ENCODE measurements at places on chromosomes 5 and 9.

DNA sequence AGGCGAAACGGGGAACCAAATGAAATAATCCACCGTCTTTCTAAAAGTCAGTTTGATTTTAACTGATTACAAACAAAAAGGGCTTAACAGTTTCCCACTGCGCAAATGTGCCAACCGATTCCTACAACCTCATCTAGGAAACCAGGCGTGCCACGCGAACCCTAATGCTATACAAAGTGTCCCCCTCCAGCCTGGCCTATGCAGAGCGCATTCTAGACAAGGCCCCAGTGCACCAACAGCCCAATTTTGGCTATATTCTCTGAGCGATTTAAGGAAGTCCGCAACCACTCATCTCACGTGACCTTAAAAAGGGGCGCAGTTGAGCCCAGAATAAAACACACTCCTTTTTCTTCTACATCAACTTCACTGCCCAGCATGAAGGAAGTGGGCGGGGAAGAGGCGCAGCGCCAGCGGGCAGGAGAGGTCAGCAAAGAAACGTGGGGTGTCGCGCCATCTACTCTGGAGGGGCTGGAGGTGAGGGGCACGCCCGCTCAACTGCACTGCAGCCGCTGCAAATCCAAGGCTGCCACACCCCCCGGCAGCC, 779 bp downstream of the FAM13B start:
- peak; percentile 85 for DNase-seq

DNA sequence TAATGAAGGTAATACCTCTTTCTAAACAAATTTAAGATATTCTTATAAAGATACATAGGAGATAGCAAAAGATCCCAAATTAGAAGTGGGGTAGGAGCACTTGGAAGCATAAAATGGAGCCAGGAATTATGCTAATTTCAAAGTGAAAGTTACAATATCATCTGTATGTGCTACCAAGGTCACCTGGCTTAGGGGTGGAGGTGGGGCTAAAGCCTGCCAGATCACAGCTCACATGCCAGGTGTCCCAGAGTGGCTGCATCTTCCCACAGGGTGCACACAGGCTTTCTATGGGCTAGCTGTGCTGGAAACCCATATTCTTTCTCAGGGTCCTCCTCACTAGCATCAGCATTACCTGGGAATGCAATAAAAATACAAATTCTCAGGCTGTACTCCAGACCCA, 118.2 kb upstream of the TXNDC8 start:
- no peak for DNase-seq

GRCh38 chr5:128791312-128791711, 174.0 kb upstream of the SLC27A6 start:
- no peak for DNase-seq

- no peak for DNase-seq
These were observed 59.6 kb downstream of the NEURL1B start for GRCh38 chr5:172700365-172701290.

DNA sequence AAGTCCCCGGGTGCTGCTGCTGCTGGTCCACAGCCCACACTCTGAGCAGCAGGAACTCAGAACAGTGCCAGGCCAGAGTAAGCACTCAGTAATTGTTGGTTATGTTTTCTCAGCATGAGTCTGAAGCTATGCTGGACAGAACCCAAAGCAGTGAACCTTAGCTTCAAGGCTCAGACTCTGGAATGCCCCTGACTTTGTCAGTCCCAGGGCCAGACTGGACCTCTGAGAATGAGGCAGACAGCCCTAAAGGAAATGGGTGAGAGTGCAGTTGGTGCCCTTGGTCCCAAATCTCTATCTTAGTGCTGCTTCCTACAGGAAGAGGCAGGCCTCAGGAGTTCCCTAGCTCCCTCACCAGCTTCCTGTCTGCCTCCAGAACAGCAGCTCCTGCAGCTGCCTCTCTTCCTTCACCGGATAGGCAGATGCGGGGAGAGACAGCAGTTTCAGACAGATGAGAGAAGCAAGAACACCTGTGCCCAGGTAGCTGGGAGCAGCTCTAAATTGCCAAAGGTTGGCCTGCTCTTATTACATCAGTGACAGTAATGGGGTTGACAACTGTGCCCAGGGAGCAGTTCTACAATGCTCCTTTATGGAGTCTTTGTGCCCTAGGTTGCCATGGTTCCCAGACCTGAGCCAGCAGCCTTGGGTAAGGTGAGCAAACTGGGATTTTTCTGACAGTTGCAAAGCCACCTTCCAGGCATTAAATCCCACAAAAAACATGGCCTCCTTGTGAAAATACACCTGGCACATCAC, 82.2 kb upstream of the CXCL14 start:
- no peak for DNase-seq

DNA sequence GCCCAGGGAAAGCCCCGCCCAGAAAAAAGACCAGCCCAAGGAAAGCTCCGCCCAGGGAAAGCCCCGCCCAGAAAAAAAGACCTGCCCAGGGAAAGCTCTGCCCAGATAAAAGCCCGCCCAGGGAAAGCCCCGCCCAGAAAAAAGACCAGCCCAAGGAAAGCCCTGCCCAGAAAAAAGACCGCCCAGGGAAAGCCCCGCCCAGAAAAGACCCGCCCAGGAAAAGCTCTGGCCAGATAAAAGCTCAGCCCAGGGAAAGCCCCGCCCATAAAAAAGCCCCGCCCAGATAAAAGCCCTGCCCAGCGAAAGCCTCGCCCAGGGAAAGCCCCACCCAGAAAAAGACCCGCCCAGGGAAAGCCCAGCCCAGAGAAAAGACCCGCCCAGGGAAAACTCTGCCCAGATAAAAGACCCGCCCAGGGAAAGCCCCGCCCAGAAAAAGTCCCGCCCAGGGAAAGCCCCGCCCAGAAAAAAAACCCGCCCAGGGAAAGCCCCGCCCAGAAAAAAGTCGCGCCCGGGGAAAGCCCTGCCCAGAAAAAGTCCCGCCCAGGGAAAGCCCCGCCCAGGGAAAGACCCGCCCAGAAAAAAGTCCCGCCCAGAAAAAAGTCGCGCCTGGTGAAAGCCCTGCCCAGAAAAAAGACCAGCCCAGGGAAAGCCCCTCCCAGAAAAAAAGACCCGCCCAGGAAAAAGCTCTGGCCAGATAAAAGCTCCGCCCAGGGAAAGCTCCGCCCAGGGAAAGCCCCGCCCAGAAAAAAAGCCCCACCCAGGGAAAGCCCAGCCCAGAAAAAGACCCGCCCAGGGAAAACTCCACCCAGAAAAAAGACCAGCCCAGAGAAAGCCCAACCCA, 11.9 kb downstream of the GRIN1 start:
- no peak for DNase-seq

DNA sequence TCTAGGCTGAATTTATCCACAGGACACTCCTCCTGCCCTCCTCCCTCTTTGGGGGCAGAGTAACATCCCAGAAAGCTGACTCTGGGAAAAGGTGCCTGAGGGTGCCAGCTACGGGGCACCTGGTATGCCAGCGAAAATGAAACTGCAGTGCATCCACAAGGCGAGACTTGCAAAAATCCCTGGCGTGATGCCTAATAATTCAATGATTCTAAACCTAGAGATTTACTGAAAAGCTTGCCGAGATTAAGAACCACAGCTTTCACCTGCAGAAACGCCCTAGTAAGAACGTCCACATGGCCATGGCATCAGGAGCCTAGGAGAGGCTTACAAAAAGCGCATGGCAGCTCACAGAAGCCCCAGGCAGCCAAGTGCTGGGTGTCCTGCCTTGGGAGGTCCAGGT, 20.9 kb downstream of the CCNJL start:
- DNase-seq = no peak

DNA sequence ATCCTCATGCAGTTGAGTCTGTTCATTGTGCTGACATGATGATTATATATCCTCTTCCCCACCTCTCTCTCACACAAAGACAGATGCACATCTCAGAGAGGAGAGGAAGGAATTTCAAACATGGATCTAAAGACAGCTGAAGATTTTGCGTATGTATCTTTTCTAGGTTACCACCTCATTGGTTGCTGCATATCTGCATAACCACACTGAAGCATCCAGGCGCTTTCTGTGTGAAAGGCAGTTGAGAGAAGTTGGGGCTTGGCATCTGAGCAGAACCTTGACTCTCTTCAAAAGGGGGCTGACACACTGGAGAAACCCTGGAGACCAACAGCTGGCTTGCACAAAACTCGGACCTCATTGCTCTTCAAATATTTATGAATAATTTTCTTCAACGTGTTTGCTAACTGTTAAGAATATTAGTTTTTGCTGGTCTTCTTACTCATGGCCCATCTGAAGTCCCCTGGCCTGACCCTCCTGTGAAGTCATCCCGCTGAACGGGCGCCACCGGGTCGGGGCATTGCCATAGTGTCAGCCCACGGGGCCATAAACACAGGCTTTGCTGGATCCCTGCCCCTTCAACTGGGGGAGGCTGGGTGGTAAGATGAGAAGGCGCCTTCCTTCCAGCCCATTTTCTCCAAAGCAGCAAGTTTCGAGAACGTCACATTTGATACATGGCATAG, 593.2 kb upstream of the CLINT1 start:
- DNase-seq = peak; percentile 66

DNA sequence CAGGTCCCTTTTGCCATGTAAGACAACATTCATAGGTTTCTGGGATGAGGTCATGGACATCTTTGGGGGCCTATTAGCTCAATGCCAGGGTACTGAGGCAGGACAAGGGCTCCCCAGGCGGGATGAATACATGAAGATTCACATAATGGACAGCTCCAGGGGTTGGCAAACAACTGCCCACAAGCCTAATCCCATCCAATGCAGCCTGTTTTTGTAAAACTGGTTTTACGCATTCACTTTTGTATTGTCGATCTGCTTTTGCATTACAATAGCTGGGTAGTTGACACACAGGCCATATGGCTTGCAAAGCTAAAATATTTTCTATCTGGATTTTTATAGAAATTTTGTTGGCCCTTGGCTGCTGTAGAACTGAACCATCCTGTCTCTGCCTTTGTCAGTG, 248.5 kb upstream of the PANK3 start:
- no peak for DNase-seq

DNA sequence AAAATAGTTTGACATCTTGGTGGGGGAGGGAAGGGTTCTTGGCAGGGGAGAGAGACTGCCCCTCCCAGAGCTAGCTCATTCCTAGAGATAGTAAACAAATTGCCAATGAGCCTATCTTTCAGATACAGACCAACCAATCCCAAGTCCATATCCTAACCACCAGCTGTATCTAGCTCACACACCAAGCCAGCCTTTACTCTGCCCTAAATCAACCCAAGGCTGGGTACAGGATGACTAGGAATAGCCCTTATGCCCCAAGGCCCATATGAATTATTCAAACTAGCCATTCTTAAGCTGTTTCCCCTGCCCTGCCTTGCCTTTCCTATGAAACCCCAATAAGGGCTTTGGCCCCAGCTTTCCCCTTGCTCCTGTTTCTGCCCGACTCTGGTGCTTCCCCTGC, 281.3 kb upstream of the PANK3 start:
- no peak for DNase-seq

DNA sequence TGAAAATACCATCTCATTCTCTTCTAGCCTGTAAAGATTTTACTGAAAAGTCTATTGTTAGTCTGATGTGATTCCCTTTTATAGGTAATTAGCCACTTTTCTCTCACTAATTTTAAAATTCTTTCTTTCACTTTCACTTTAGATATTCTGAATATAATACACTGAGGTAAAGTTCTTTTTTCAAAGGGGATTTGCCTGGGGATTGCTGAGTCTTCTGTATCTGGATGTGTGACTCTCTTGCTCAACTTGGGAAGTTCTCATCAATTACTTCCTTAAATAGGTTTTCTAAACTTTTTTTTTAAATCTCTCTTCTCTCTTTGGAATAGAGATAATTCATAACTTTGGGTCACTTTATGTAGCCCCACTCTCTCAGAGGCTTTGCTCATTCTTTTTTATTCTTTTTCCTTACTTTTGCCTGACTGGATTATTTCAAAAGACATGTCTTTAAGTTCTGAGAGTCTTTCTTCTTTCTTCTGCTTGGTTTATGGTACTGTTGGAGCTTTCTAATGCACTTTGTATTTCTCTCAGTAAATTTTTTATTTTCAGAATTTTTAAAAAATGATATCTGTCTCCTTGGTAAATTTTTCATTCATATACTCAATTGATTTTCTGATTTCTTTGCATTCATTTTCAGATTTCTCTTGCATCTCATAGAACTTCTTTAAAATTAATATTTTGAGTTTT, 55.9 kb upstream of the IL12B start:
- no peak for DNase-seq

GRCh38 chr9:117325110-117325731, 89.6 kb downstream of the ASTN2 start:
- DNase-seq = no peak

DNA sequence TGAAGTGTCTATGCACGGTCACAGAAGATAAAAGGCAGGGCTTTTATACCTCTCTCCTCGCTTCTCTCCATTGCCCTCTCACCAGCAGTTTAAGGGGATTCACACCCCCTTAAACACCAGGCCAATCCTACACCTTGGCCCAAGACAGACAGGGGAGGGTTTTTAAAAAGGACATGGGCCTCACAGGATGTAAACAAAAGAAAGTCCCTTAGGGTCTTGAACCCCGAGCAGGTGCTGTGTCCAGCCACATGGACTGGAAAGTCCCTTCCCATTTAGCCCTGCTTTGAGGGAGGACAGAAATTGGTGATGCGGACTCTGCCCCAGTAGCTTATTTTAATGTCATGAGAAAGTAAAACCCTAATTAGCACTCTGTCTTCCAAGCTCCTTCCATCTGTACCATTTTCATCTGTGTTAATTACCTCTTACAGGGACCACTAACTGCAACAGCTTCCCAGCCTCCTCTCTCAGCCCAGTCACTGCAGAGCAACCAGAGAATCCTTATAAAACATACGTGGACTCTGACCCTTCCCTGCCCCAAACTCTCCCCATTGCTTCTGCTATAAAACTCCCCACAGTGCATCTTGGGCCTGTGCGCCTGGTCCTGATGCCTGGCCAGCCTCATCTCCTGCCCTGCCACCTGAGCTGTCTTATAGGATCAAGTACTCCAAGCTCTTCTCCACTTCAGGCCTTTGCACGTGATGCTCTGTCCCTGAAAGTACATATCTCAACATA, 16.7 kb downstream of the WHRN start:
- DNase-seq = no peak

DNA sequence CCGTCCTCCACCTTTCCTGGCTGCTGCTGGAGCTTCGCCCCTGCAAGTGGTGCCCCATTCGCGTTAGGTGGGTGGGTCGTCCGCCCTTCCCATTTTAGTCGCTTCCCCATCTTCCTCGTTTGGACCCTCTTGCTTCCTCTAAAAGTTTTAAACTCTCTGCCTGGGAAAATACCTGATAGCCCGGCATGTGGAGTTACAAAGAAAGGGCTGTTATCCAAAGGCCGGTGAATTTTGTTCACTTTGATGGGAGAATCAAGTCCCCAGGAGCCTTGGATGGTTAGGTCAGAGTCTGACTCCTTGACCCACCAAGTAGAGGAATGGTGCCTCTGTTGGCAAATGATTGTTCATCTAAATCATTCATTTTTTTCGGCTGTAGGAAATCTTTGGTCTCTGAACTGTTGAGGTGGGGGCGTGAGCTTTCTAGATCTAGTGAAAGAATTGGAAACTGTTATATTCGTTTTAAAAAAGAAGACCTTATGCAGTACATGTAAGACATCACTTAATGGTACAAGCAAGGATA, 29.5 kb upstream of the APC start:
- no peak for DNase-seq

DNA sequence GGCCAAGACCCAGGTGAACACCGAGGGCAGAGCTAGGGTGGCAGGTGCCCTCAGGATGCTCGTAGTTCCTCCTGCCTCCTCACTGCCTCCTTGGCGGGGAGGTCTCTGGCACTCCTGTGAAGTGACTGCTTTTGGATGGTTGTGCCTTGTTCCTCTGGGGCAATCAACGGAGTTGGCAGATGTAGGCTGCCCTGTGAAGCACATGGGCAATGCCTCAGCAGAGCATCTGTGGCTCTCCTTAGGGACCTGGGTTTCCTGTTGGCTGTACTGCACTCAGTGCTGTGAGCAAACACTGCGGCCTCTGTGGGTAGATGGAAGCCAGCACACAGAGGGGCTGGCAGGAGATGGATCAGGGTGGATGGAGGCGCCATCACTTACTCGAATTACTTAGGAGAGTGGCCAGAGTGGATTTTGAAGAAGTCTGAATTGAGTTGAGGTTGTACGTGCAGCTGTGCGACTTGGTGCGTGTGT, 71.4 kb upstream of the COL5A1 start:
- peak; percentile 77 for DNase-seq
